Right ventricle myocardium inferior (tissue), 1 donor: ENCODE measurements at places on chromosomes 7 and 10. TPM values are rescaled to one million over a fixed set of nuclear protein-coding genes. Genes with fewer than 3 reads are reported as not detected.

The COL26A1 gene
- total RNA-seq = not detected

The CPA2 gene
- total RNA-seq = not detected

The AOC1 gene
- 0.27 TPM for total RNA-seq

The CYP2C19 gene
- total RNA-seq = not detected

The GHRHR gene
- not detected for total RNA-seq

GRCh38 chr10:12631216-12631615 is 281.9 kb downstream of the CAMK1D start:
- no peak for DNase-seq

GRCh38 chr10:109282510-109282909 is 640.8 kb downstream of the XPNPEP1 start:
- no peak for DNase-seq

DNA sequence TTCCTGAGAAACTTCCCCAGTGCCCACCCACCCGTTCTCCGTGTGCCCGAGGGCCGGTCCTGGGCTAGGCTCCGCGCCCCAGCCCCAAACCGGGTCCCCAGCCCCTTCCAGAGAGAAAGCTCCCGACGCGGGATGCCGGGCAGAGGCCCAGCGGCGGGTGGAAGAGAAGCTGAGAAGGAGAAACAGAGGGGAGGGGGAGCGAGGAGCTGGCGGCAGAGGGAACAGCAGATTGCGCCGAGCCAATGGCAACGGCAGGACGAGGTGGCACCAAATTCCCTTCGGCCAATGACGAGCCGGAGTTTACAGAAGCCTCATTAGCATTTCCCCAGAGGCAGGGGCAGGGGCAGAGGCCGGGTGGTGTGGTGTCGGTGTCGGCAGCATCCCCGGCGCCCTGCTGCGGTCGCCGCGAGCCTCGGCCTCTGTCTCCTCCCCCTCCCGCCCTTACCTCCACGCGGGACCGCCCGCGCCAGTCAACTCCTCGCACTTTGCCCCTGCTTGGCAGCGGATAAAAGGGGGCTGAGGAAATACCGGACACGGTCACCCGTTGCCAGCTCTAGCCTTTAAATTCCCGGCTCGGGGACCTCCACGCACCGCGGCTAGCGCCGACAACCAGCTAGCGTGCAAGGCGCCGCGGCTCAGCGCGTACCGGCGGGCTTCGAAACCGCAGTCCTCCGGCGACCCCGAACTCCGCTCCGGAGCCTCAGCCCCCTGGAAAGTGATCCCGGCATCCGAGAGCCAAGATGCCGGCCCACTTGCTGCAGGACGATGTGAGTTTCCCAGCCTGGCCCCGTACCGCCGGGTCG is at the start of gene SCD:
Gene SCD, plus strand, starts transcription at position 469 of the 803 bp plus-strand sequence. Its CDS starts 272 bp downstream, at position 741.
- peak; percentile 91 for DNase-seq

DNA sequence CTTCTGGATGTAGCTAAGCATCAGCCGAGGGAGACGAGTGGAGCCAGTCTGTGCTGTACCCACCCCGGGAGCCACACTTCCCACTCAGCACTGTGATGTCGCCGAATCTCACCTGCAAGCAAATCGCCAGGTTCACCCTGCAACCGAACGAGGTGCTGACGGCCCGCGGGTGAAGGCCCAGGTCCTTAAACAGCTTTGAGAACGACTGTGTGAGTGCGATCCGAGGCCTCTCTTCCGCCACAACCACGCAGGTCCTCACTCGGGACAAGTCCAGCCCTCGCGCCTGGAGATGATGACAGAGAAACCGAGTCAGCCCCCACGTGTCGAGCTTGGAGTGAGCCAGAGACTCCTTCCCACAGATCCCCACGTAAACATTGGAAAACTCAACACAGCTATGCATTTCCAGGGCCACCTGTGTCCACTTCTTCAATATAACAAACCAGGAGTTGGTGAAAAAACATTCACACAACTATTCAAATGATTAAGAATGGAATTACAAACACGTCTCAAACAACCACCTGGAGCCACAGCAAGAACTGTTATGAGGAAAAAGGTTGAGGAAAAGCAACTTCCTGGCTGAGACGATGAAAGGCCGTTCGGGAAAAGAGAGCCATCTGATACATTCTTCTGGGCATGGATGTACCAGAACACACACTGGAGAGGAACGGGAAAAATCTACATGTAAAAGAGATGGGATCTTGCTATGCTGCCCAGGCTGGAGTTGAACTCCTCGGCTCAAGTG is 191.8 kb downstream of the ZMYND11 start:
- no peak for DNase-seq

DNA sequence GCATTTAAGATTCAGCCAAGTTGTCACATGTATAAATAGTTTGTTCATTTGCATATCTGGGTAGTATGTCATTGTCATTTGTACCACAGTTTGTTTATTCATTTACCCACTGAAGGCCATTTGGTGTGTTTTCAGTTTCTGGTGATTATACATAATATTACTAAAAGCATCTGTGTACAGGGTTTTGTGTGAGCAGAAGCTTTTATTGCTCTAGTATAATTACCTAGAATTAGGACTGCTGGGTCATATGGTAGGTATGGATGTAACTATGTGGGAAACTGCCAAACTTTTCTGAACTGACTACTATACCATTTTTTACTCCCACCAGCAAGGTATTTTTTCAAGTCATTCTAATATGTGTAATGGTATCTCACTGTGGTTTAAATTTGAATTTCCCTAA is 584.0 kb upstream of the GHITM start:
- DNase-seq = no peak

DNA sequence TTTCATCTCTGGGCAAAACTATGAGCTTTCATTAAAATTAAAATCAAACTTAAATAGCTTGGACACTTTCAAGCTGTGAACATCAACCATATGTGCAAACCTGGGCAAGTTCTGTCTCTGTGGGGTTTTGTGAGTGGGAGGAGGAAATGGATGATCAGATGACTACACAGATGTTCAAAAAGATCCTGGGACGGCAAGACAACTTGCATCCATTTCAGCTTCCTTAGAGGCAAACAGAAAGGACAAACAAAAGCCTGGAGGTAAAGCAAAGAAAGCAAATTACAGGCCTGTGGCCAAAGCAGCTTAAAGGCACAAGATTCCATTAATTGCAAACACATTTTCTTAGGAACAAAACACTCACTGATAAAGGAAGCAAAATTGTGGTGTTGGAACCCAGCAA is 222.2 kb downstream of the NEBL start:
- DNase-seq = no peak

- no peak for DNase-seq
Measured at GRCh38 chr7:70665997-70666396, 465.9 kb upstream of the GALNT17 start.

DNA sequence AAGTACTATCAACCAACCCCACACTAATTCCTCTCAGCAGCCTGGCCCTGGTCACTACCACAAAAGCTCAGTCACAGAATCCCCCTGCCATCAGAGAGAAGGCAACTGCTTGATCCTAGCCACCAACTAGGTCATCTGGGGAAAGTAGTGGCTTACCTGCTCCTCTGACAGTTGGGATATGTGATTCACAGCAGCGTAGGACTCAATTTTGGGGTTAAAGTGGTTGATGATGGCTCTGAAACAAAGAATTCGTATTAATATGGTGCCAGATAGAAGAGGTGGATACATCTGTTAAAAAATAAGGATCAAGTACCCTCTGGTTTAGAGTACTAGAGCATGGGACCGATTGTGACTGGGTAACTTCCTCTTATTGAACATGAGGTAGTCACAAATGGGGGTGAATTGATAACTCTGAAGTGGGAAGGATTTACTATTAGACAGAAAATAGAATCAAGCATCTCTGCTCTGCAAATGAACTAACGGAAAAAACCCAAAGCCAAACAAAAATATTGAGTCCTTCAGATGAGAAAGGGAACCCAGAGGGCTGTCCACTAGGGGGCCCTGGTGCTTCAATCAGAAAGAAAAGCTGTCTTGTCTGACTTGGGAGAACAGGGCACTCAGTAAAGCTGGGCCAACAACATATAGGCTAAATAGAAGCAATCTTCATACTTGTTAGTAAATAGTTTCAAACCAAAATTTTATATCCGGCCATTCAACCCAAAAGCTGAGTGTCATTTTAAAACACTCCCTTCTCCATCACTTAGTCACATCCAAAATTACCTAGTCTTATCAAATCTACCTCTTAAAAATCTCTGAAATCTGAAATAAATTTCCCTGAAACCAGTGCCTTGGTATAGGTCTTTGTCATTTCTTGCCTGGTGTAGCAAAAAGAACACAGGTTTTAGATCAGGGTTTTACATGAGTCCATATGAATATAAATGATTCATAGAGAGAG is 45.9 kb upstream of the KCNIP2 start:
- DNase-seq = peak; percentile 81

DNA sequence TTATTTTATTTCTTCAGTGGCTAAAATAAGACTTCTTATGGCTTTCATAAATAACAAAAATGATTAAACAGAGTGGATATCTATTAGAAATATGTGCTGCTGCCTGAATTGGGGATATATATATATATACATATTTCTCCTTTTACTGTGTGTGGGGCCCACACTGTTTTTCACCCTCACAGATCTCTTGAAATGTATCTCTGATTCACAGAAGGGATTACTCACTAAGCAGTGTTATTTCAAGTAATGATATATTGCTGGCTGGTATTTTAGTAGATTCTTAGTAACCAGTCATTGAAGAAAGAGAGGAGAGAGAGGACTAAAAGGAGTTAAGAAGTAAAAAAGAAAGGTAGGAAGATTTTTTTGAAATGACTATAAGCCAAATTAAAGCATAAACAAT is 308.6 kb upstream of the NRP1 start:
- DNase-seq = no peak

GRCh38 chr7:130734815-130735716 is 1.1 kb upstream of the KLF14 start:
- DNase-seq = no peak

DNA sequence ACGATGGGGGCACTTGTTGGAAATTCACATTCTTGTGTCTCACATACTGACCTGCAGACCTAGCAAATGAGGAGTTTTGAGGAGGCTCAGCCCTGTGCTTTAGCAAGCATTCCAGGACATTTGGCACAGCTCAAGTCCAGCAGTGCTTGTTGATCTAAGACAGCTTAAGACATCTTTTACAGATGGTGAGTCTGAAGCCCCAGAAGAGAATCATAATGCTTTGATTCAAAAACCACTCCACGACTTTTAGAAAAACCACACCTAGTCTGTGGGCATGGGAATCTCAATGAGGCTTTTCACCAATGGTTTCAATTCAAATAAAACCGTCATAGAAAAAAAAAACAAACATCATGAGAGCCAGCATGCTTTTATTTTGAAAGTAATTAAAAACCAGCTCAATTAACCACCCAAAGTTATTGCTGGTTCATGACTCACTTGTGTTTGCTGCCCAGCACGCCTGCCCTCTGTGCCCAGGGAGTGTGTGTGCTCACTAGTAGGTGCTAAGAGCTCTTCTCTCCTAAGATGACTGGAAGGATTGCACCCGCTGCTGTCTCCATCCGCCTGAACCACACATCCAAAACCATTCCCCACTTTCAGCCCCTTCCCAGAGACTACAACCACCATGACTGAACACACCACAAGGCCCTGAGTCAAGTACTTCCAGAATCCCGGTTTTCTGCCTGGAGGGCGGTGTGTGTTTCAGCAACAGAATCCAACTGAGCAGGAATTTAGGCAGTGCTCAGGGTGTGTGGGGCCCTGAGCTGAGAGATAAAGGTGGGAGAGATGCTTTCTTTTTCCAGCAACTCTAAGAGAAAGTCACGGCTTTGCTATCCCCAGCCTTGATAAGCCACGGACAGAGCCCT is 130.2 kb upstream of the ADAM12 start:
- DNase-seq = no peak

- no peak for DNase-seq
Measured at GRCh38 chr7:82430500-82431465, 12.8 kb downstream of the CACNA2D1 start.
